ENCODE measurements at places on chromosomes 13 and 19. TPM values are rescaled to one million over a fixed set of nuclear protein-coding genes. Genes with fewer than 3 reads are reported as not detected.

The GRIN3B gene
- total RNA-seq, result 1.5 TPM

The IRGC gene
- not detected for total RNA-seq

The EFNB2 gene
- 2.5 TPM for total RNA-seq

The CCDC8 gene
- not detected for total RNA-seq

The SULT2A1 gene
- total RNA-seq, result not detected

The C13orf42 gene
- not detected for total RNA-seq

The ZNF677 gene
- total RNA-seq, result not detected

The ZFP36 gene
- 75.7 TPM for total RNA-seq

The ZNF581 gene
- total RNA-seq, result 35.3 TPM

The RGCC gene
- 1.5 TPM for total RNA-seq

The SYNE4 gene
- total RNA-seq, result 0.72 TPM

The PSG7 gene
- 0.07 TPM for total RNA-seq

The FFAR1 gene
- total RNA-seq, result not detected

The SPACA4 gene
- total RNA-seq, result not detected

The PIBF1 gene
- total RNA-seq, result 5.8 TPM

The CGB5 gene
- total RNA-seq, result 1.4 TPM

The BEST2 gene
- not detected for total RNA-seq

The PEAK3 gene
- not detected for total RNA-seq

The ZSCAN4 gene
- not detected for total RNA-seq

The CPT1C gene
- 12.2 TPM for total RNA-seq

The IGFL4 gene
- 0.51 TPM for total RNA-seq

The METTL21C gene
- not detected for total RNA-seq

The FCER2 gene
- not detected for total RNA-seq

The BCL3 gene
- total RNA-seq, result 96.8 TPM

The SNAPC2 gene
- total RNA-seq, result 29.5 TPM

The UGGT2 gene
- total RNA-seq, result 5.0 TPM

The ZIM2 gene
- total RNA-seq, result not detected

The CEACAM8 gene
- not detected for total RNA-seq

The ZNF850 gene
- 0.54 TPM for total RNA-seq

The CLEC17A gene
- not detected for total RNA-seq

The GJB6 gene
- not detected for total RNA-seq

The LIN37 gene
- 22.7 TPM for total RNA-seq

The PALM3 gene
- total RNA-seq, result 1.7 TPM

The AP3D1 gene
- 76.1 TPM for total RNA-seq

The KASH5 gene
- total RNA-seq, result not detected

The PGLYRP1 gene
- not detected for total RNA-seq

The PCDH17 gene
- 0.13 TPM for total RNA-seq

The SIAH3 gene
- total RNA-seq, result not detected

The TNNT1 gene
- total RNA-seq, result 151 TPM

The TUBGCP3 gene
- 17.1 TPM for total RNA-seq

The ZNF709 gene
- total RNA-seq, result not detected

The TNFRSF19 gene
- total RNA-seq, result 3.1 TPM

The PCDH9 gene
- 7.2 TPM for total RNA-seq

The NDFIP2 gene
- total RNA-seq, result 22.3 TPM

The TUBA3C gene
- not detected for total RNA-seq

The CD33 gene
- total RNA-seq, result 0.14 TPM

The KRTDAP gene
- not detected for total RNA-seq

The SHISA7 gene
- 0.02 TPM for total RNA-seq

The POLR2I gene
- total RNA-seq, result 256 TPM

The ZNF560 gene
- total RNA-seq, result not detected

The ZNF350 gene
- 4.3 TPM for total RNA-seq

The LAIR1 gene
- not detected for total RNA-seq

The NLRP9 gene
- total RNA-seq, result not detected

The LSR gene
- total RNA-seq, result 10.4 TPM

The COPE gene
- total RNA-seq, result 137 TPM

The ADAMTS10 gene
- 15.8 TPM for total RNA-seq

The SSC5D gene
- 1.2 TPM for total RNA-seq

The PRR20E gene
- not detected for total RNA-seq

The C1QTNF9 gene
- not detected for total RNA-seq

Data from A549 treated with RU486 at 1 μM for 4 hours (cell line).